Prostate gland (tissue), 2 donors: ENCODE measurements at places on chromosomes 6 and 20. TPM values are rescaled to one million over a fixed set of nuclear protein-coding genes. Genes with fewer than 3 reads are reported as not detected.

DNA sequence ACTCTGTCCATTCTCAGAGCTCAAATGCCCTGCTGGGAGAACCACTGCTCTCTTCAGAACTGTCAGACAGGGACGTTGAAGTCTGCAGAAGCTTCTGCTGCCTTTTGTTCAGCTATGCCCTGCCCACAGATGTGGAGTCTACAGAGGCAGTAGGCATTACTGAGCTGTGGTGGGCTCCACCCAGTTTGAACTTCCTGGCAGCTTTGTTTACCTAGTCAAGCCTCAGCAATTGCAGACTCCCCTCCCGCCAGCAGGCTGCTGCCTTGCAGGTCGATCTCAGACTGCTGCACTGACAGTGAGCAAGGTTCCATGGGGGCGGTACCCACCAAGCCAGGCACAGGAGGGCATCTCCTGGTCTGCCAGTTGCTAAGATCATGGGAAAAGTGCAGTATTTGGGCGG is 21.8 kb upstream of the UFL1 start:
- no peak for DNase-seq
- H3K27ac ChIP-seq, result no peak overlapping the region

DNA sequence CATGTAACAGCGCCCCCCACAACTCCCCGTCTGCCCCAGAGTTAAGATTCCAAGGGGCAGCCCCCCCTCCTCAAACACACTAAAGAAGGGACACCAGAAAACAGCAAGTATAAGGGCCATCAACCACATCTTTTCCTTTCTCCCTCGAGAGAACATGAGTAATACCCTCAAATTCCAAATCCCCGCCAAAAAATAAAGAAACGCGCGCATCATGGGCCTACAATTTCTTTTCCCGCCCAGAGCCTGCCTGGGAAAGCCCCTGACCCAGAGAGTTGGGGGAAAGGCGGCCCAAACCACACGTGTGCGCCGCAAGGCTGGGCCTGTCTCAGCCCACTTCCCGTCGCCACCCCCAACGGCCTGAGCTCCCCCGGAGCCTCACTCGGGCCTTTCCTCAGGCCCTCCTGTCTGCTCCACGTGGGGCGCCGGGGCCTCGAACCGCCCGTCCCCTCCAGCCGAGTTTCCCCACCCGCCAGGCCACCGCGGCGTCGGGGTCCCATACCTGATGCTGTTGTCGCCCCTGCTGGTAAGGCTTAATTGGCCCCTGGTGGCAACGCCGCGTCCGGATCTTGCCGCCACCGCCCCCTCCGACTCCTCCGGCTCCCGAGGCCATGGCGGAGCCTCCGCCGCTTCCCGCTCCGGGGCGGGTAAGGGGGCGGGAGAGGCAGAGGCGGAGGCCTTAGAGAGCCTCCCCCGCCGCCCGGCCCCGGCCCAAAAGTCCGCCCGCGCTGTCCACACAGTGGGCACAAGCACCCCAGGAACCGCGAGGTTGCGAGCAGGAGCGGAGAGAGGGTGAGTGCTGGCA is 746 bp downstream of the NUP153 start:
- H3K27me3 ChIP-seq, result no peaks in the 10 kb centered on the region
- no peaks in the 10 kb centered on the region for H3K4me1 ChIP-seq
- peak; percentile 33 for DNase-seq
- H3K36me3 ChIP-seq, result no peaks in the 10 kb centered on the region

DNA sequence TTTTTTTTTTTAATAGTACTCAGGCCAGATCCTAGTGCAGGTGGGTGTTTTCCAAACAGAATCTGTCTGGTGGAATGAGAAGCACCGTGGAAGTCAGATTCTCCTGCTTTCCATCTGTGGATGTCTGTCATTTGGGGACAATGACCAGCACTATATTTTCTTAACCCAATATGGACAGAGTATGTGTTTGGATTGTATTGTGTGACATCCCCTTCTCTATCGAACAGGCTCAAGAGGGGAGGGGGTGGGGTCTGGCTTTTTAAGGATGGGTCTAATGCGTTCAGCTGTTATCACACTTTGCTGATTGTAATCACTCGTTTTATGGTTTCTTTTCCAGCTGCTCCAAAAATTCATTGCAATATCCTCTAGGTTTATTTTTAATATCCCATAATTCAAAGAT is 197.5 kb upstream of the CEP162 start:
- no peaks in the 10 kb centered on the region for H3K36me3 ChIP-seq
- no peaks in the 10 kb centered on the region for H3K27me3 ChIP-seq
- H3K4me3 ChIP-seq, result no peak overlapping the region
- no peak overlapping the region for H3K27ac ChIP-seq
- no peak for DNase-seq

DNA sequence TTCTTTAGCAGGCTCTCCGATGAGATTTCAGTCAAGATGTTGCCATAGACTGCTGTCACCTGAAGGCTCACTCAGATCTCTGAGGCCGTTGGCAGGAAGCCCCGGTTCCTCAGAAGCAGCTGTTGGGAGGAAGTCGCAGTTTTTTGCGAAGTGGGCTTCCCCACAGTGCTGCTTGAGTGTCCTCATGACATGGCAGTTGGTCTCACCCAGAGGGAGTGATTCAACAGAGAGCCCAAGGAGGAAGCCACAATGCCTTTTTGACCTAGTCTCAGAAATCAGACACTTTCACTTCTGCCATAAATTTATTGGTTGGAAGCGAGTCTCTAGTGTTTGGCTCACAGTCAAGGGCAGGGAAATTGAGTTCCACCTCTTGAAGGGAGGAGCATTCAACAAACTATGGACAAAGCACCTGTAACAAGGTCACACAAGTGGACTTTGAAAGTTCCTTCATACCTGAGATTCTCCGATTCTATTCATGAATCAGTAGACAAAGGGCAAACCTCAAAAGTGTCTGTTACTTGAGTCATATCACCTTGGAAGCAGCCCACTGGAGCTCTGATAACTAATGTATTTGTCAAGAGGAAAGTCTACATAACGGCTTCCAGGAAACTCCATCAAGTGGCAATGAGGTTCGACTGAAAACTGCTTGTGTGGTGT is 208.3 kb downstream of the TASP1 start:
- H3K27ac ChIP-seq, result no peak overlapping the region
- H3K4me1 ChIP-seq, result no peaks in the 10 kb centered on the region
- no peaks in the 10 kb centered on the region for H3K27me3 ChIP-seq
- no peak for DNase-seq

DNA sequence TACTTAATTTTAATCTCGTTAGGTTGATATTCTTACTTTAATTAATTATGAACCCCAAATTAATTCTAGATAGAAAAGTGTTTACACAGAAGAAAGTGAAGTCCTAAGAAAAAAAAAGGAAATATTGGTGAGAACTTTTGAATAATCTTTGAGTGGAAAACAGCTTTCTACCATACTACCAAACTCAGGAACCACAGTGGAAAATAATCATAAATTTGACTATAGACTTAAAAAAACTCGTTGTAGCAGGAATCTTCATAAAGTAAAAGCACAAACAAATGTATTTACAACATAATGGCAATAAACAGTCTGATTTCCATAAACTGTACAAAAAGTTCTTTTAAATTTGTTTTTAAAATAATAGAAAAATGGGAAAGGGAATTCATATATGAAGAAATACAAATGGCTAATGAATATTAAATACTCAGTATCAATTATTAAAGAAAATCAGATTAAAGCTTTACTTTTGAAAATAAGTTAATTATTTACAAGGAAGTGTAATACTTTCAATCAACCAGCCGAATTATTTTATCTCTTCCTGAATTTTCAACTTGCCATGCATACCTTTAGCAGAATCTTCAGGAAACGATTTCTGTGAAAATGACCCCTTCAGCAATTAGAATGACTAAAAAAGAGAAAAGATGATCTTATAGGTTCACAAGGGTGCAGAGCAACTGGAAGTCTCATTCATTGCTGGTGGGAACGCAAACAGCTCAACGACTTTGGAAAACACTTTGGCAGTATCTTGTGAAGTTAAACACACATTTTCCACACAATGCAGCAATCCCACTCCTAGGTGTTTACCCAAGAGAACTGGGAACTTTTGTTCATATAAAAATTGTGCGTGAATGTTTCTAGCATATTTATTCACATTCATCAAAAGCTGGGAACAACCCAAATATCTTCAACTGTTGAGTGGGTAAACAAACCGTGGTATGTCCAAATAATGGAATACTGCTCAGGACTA is 38.5 kb upstream of the BMP6 start:
- no peak overlapping the region for H3K4me3 ChIP-seq
- H3K27ac ChIP-seq, result no peak overlapping the region
- H3K36me3 ChIP-seq, result no peaks in the 10 kb centered on the region
- no peak for DNase-seq
- H3K4me1 ChIP-seq, result no peaks in the 10 kb centered on the region

DNA sequence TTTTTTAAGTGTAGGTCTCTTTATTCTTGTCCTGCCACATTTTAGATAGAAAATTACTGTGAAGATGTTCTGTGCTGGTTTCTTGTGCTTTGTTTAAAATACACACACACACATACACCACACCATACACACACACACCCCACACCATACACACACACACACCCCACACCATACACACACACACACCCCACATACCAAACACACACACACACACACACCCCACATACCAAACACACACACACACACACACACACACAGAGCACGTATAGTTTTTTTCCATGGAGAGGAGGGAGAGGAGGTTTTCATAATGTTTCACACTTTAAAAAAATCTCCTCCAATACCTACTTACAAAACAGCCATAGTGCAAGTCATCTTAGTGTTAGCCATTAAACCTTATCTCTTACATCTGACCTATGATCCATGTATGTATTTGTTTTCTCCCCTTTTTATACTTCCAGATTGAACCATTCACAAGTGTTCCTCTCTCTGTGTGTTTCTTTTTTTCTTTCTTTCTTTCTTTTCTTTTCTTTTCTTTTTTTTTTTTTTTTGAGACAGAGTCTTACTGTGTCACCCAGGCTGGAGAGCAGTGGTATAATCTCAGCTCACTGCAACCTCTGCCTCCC is 19.7 kb upstream of the CITED2 start:
- H3K27me3 ChIP-seq, result no peaks in the 10 kb centered on the region
- no peak for DNase-seq
- H3K4me1 ChIP-seq, result no peaks in the 10 kb centered on the region
- no peak overlapping the region for H3K27ac ChIP-seq
- H3K4me3 ChIP-seq, result no peak overlapping the region
- H3K36me3 ChIP-seq, result no peaks in the 10 kb centered on the region

GRCh38 chr6:30157999-30158398 is 3.0 kb downstream of the TRIM10 start:
- DNase-seq, result no peak
- peaks cover 2% of the 10 kb centered on the region for H3K27me3 ChIP-seq
- no peak overlapping the region for H3K4me3 ChIP-seq
- H3K36me3 ChIP-seq, result no peaks in the 10 kb centered on the region

DNA sequence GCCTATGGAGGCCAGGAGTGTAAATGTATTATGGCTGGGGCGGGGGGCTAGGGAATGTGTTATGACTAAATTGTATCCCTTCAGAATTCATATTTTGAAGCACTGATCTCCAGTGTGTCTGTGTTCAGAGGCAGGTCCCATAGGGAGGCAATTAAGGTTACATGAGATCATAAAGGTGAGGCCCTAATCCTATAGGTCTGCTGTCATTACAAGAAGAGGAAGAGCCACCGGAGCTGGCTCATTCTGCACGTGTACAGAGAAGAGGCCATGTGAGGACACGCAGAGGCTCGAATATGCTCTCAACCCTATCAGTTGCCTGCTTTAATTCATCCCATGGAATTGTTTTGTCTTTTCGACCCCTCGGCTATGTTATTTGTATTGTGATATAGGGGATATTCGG is 76.9 kb downstream of the VTA1 start:
- H3K4me1 ChIP-seq, result no peaks in the 10 kb centered on the region
- no peaks in the 10 kb centered on the region for H3K27me3 ChIP-seq
- H3K27ac ChIP-seq, result no peak overlapping the region
- H3K4me3 ChIP-seq, result no peak overlapping the region
- no peaks in the 10 kb centered on the region for H3K36me3 ChIP-seq

DNA sequence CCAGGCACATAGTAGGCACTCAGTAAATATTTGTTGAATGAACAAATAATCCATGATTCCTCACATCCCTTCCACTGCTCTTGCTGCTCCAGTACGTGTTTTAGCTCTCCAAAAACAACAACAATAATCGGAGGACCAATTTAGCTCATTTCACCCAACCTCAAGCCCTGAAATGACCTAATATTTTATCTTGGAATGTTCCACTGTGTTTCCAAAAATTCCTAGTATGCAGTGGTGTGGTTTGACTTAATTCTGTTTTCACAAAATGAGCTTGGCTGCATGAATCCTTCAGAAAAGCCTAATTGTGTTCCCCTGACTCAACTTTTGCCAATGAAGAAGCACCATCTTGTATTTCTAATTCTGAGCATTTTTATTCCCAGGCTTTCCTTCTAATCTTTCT is 168.0 kb upstream of the PHACTR1 start:
- no peaks in the 10 kb centered on the region for H3K27me3 ChIP-seq
- no peaks in the 10 kb centered on the region for H3K4me1 ChIP-seq
- no peaks in the 10 kb centered on the region for H3K36me3 ChIP-seq

DNA sequence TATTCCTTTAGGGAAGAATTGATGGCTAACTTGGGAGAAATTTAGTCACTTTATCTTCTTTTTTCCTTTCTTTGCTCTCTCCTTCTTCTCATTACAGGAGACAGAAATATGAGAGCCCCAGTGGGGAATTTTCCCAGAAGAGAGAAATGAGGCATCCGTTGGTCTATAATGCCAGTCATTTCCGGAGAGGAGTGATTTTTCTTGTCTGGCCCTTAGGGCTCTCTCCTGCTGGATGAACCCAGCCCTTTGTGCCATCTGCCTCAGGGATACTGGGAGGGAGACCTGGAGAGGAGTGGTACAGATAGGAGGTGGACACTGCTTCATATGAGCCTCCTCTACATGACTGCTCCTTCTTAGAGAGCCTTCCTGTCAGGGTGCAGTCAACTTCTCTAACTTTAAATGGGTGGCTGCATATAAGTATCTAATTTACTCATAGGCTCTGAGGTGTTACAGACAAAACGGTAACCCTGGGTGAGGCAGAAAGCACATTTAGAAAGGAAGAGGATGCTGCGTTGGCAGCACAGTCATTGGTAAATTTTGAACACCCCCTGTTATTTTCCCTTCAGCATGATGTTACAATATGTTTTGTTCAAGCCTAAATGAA is 21.9 kb downstream of the RIMS1 start:
- H3K4me1 ChIP-seq, result no peaks in the 10 kb centered on the region
- DNase-seq, result no peak
- H3K36me3 ChIP-seq, result no peaks in the 10 kb centered on the region

- peak; percentile 48 for DNase-seq
- no peaks in the 10 kb centered on the region for H3K27me3 ChIP-seq
- H3K4me3 ChIP-seq, result peak overlapping the region; percentile 73
- H3K4me1 ChIP-seq, result no peaks in the 10 kb centered on the region
- H3K27ac ChIP-seq, result peak overlapping the region; percentile 91
Observed at GRCh38 chr6:21595285-21596144, 2.0 kb downstream of the SOX4 start.

- no peaks in the 10 kb centered on the region for H3K27me3 ChIP-seq
- no peaks in the 10 kb centered on the region for H3K36me3 ChIP-seq
Observed at GRCh38 chr6:105380634-105381033, 22.2 kb downstream of the PREP start.

- no peaks in the 10 kb centered on the region for H3K27me3 ChIP-seq
- no peaks in the 10 kb centered on the region for H3K4me1 ChIP-seq
- no peak overlapping the region for H3K4me3 ChIP-seq
- no peaks in the 10 kb centered on the region for H3K36me3 ChIP-seq
Observed at GRCh38 chr6:81978230-81978629, 225.7 kb upstream of the TENT5A start.

GRCh38 chr6:139062932-139063646 is 34.5 kb downstream of the ABRACL start:
- DNase-seq, result no peak
- no peak overlapping the region for H3K27ac ChIP-seq
- H3K36me3 ChIP-seq, result no peaks in the 10 kb centered on the region
- H3K4me1 ChIP-seq, result no peaks in the 10 kb centered on the region
- H3K27me3 ChIP-seq, result no peaks in the 10 kb centered on the region

The LAMA2 gene
- 10.1 TPM for total RNA-seq

The BACH2 gene
- total RNA-seq, result 5.7 TPM

The PDE7B gene
- total RNA-seq, result 4.7 TPM

The DUSP15 gene
- 1.7 TPM for total RNA-seq

The SLC4A11 gene
- 12.7 TPM for total RNA-seq

The DACT2 gene
- total RNA-seq, result 28.1 TPM

The COQ3 gene
- 6.8 TPM for total RNA-seq

The XKR7 gene
- 0.05 TPM for total RNA-seq
